ENCODE measurements at places on chromosomes 12 and 14.

- DNase-seq = no peak
These were observed 72.7 kb upstream of the FUT8 start for GRCh38 chr14:65339866-65340265.

DNA sequence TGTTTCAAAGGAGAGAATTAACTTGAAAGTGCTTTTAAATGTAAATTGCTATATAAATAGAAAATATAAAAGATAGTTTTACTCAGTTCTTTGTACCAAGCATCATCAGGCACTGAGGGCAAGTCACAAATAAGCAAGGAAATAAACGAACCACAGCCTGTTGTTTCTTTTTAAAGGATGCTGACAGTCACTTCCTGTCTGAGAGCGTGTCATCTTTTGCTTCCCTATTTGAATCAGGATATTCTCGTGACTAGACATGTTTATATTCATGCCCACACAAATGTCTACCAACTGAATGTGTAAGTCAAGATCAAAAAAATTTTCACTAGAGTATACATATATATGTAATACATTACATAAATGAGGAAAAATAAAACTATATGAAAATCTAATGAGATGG is 31.4 kb upstream of the SLC2A13 start:
- DNase-seq = peak; percentile 6

DNA sequence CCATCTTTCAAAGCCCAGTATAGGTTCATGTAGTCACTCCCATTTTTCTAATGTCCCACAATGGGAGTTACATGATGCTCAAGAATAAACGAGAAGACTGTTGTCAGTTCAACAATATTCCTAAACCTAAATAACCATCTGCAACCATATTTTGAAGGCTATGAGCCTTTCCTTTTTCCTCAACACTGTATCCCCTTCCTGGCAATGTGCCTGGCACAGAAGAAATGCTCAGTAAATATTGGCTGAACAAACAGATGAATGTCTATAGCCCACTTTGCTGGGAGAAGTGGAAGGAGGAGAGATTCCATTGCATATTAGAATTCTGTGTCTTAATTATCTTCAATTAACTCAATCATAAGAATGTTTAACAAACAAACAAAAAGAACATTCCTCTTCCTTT is 6.1 kb downstream of the ARMH4 start:
- no peak for DNase-seq

GRCh38 chr14:100719976-100720520 is 6.6 kb upstream of the DLK1 start:
- DNase-seq = no peak

- DNase-seq = peak; percentile 95
These were observed 184.4 kb downstream of the ITPR2 start for GRCh38 chr12:26648584-26648983.

DNA sequence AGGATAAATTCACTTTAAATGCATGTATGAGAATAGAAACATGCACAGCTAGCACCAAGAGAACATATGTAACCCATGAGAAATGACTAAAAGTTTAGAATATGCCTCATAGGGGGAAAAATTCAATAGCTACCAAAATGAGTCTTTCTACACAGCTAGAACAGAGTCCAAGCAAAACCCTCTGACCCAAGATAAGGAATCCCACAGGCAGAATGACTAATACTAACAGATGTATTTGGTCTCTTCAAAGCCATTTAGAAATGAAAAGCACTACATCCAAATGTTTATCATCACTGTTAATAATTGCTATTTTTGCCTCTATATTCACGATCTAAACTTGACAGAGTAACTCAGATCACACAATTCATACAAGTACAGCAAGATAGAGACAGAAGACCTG is 44.0 kb downstream of the KICS2 start:
- DNase-seq = peak; percentile 96

DNA sequence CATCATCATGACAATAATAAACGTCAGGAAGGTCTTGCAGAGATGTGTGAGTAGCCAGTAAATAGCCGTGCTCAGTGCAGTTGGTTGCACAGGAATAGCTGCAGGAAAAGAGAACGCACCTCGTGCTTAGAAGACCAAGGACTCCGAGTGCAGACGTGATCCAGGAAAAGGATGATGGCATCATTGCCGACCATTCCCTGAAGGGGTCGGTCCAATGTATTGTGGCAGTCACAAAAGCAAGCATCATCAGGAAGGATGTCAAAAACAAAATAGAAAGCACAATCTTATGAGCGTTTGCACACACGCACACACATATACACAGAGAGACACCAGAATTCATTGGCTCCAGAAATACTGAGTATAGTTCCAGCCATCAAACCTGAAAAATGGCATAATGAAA is 12.8 kb downstream of the DUSP6 start:
- no peak for DNase-seq

DNA sequence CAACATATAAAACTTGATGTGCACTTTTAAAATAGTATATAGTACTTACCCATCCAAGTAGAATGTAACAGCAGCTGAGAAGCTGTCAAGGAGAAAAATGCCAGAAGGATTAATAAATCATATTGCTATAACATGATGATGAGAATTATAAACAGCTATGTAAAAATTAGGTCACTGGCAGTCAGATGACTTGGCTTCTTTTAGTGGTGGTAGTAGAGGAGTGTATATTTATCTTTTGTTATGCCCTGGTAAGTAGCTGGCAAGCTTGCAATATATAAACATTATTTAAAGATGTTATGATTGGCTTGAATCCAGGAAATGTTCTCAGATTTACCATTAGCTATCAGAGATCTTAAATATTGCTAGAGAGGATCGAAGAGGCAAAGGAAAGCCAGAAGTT is 471.0 kb upstream of the MGAT4C start:
- peak; percentile 68 for DNase-seq

- DNase-seq = peak; percentile 57
These were observed 37.3 kb downstream of the PTGER2 start for GRCh38 chr14:52351233-52352060.

GRCh38 chr12:123062681-123063486 is 82.4 kb downstream of the ARL6IP4 start:
- DNase-seq = peak; percentile 69

GRCh38 chr12:60920841-60921495 is 1325.1 kb downstream of the SLC16A7 start:
- peak; percentile 1 for DNase-seq

DNA sequence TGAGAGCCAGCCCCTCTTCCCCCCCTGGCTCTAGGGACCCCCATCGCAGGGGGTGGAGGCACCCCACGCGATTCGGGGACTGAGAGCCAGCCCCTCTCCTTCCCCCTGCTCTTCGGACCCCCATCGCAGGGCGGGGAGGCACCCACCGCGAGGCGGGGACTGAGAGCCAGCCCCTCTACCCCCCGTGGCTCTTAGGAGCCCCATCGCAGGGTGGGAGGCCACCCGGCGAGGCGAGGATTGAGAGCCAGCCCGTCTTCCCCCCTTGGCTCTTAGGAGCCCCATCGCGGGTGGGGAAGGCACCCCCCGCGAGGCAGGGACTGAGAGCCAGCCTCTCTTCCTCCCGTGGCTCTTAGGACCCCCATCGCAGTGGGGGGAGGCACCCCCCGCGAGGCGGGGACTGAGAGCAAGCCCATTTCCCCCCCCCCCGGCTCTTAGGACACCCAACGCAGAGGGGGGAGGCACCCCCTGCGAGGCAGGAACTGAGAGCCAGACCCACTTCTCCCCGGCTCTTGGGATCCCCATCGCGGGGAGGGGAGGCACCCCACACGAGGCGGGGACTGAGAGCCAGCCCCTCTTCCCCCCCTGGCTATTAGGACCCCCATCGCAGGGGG is 45.6 kb downstream of the DDX11 start:
- no peak for DNase-seq

- DNase-seq = no peak
These were observed 15.7 kb downstream of the SPX start for GRCh38 chr12:21541773-21542172.

- no peak for DNase-seq
These were observed 40.5 kb downstream of the MGST1 start for GRCh38 chr12:16387919-16388318.

- no peak for DNase-seq
These were observed 4.6 kb upstream of the GSC start for GRCh38 chr14:94774344-94775090.

- no peak for DNase-seq
These were observed 39.4 kb downstream of the RTN1 start for GRCh38 chr14:59831121-59831730.

DNA sequence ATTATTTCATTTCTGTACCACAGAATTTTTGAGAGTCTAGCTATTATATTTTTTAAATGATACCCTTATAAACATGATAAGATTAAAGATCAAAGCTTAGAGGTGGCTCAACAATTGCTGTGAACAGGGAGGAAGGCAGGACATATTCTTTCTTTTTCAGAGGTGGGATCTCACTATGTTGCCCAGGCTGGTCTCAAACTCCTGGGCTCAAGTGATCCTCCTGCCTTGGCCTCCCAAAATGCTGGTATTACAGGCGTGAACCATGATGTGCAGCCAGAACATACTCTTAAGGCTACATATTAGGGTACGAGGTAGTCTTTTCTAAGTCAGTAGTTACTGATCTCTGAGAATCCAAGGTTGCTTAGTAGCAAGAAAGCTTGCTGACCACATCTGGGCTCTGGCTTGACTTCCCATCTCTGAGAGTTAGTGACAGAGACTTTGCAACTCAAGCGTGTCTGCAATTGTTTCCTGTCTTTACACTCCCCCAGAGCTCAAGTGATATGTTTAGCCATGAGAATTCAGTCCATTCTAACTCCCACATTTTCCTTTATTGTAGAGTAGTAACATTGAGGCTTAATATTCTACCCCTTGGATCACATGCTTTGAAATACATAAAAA is 8.6 kb downstream of the RAB5B start:
- DNase-seq = no peak

- DNase-seq = peak; percentile 74
These were observed at the start of gene BCL7A for GRCh38 chr12:122021822-122022392. Gene BCL7A (plus strand): TSS chr12:122021884. CDS start chr12:122022092, 208 bp downstream.

- no peak for DNase-seq
These were observed 12.9 kb downstream of the ANKRD13A start for GRCh38 chr12:110012137-110012536.

DNA sequence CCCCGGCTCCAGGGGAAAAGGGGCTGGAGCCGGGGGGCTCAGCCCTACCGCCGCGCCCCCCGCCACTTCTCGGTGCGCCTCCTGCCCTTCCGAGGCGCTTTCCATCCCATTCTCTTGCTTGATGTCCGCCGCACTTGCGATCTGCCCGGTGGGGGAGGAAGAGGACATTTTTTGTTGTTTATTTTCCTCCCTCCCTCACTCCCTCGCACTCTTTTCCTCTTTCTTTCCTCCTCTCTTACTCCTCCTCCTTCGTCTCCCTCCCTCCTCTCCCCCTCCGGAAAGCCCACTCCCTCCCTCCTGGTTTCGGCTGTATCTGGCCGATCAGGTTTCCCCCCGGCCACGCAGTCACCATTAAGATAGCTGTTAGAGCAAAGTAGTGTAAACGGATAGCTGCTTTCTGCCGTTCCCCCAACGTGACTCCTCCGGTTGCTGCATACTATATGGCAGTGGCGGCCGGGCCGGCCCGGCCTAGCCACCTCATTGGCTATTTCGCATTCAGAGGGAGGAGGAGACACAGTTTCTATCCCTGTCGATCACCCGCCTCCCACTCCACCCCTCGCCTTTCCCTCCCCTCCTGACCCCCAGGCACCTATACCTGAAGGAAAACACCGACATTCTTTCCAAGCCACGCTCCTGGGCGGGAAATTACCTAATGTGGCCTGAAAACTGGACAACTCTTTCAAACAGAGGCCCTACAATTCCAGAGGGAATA is at the start of gene SIX4:
Gene SIX4, minus strand, starts transcription at position 445 of the 712 bp plus-strand sequence. Its CDS starts 277 bp downstream, at position 168.
- DNase-seq = peak; percentile 92

- DNase-seq = no peak
These were observed 86.3 kb upstream of the AMN1 start for GRCh38 chr12:31815096-31815495.
